ENCODE measurements at places on chromosomes 16 and 17. TPM values are rescaled to one million over a fixed set of nuclear protein-coding genes. Genes with fewer than 3 reads are reported as not detected.
A peak's percentile ranks its signal among the peaks of the same experiment; 100 is the strongest.

DNA sequence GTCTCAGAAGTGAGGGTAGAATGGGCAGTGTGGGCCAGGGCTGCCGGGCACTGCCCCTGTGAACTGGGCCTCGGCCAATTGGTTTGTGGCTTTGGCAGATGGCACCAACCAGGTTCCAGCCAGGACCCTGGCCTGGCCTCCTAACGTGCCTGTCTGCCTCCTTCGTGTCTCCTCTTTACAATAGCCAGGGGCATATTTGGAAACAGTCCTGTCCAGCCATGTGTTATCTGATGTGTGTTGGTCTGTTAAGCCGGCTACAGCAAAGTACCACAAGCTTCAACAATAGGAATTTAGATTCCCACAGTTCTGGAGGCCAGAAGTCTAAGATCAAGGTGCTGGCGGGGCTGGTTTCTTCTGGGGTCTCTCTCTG lies 14.6 kb downstream of the CRISPLD2 start:
- DNase-seq = peak; percentile 79

- no peak for DNase-seq
Measured at GRCh38 chr16:5756969-5757368, 659.4 kb upstream of the EEF2KMT start.

DNA sequence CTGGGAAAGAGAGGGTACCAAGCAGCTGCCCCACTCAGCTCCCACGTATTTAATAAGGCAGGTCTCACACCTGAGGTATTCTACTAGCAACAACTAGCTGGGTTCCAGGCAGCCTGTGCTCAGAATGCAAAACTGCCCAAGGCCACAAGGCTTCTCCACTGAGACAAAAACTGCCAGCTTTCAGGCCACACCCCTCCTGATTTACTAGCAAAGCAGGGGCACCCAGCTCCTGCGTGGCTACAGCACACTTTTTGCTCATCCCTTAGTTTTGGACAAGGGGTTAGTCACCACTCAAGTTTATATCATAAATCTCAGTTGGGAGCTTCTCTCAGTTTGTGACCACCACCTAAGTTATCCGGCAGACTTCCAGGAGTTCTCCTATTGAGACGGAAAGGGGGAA lies 494.6 kb downstream of the CDH11 start:
- DNase-seq = no peak

GRCh38 chr16:31458073-31458843 lies 1.0 kb upstream of the ARMC5 start:
- peak; percentile 21 for DNase-seq

DNA sequence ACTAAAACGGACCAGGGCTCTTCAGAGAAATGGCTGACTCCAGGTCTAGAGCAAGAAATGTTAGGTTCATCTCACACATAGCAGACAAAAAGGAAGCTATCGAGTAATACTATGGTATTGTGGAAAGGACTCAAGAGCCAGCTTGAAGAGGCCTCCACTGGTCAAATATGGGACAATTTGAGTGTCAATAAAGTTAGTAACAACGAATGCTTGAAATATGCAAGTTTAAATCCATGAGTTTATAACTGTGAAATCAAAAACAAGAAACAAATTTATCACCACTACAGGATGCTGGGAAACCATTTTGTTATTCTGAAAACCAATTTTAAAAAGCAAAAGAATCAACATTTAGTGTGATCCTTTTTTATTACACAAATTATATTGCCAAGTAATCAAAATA lies 50.4 kb upstream of the ANKFY1 start:
- no peak for DNase-seq

GRCh38 chr17:15340966-15341365 lies 431 bp downstream of the TEKT3 start:
- no peak for DNase-seq

- no peak for DNase-seq
Measured at GRCh38 chr17:29616300-29617048, 6.2 kb downstream of the CORO6 start.

DNA sequence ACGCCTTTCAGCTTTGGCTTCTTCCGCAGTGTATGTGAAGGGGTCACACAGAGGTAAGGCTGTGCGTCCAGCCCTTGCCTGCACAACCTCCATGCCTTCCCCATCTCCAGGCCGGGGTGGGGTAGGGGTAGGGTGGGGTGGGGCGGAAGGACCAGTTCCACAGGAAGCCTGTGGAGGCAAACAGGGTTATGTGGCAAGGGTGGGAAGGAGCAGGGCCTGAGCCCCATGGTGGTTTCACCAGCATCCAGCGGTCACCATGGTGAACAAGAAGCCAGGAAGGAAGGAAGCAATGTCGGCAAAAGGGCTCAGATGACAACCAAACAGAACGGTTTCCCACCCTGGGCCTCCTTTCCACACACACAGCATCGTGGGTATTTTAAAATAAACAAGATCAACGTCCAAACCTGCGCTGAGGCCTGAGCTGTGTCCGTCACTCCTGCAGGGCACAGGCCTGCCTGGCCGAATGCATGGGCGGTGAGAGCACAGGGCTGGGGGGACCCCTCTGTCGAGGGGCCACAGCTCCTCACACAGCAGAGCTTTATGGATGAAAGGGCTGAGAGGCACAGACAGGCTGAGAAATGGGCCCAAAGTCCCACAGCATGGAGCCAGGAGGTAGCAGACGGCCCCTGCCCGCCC lies 80.5 kb downstream of the ZNF778 start:
- DNase-seq = no peak

DNA sequence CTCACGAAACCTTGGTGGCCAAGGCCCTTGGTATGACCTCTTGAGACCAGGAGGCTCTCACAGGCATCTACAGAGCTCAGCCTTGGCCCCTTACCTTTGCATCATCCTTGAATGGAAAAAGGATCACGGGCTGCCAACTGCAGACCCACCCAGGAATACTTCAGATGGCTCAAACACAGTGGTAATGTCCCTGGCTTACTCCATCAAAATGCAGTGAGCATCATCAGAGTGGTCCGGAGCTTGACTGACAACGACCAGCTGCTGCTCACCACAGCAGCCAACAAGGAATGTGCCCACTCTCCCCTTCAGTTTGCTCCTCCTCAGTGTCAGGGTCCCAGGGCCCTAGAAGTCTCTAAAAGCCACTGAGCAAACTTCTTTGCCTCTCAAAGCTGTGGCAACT lies 17.6 kb upstream of the MYH3 start:
- no peak for DNase-seq

- no peak for DNase-seq
Measured at GRCh38 chr17:72455562-72455961, 334.7 kb downstream of the SOX9 start.

Gene ARL17A
- total RNA-seq = 8.0 TPM

Gene LGALS9
- not detected for total RNA-seq
